ENCODE measurements at places on chromosomes 16 and 17. TPM values are rescaled to one million over a fixed set of nuclear protein-coding genes. Genes with fewer than 3 reads are reported as not detected.

The ROGDI gene
- total RNA-seq: 8.6 TPM

The ABCA9 gene
- 0.05 TPM for total RNA-seq

The MYL4 gene
- not detected for total RNA-seq

The AOC2 gene
- total RNA-seq: 3.0 TPM

The FOXJ1 gene
- 1.4 TPM for total RNA-seq

The ANKRD40CL gene
- not detected for total RNA-seq

The SLC52A1 gene
- 0.37 TPM for total RNA-seq

The SLFN14 gene
- total RNA-seq: not detected

The GFER gene
- total RNA-seq: 16.9 TPM

The ARHGAP23 gene
- not detected for total RNA-seq

The PLA2G10 gene
- not detected for total RNA-seq

The KRT222 gene
- total RNA-seq: not detected

The DCTN5 gene
- total RNA-seq: 60.8 TPM

The FLII gene
- 303 TPM for total RNA-seq

The MTSS2 gene
- 11.5 TPM for total RNA-seq

The PLXDC1 gene
- total RNA-seq: 31.8 TPM

The ARSG gene
- 20.0 TPM for total RNA-seq

The IGFALS gene
- 0.43 TPM for total RNA-seq

The CACNG3 gene
- not detected for total RNA-seq

The NDUFB10 gene
- total RNA-seq: 53.1 TPM

The CALB2 gene
- total RNA-seq: not detected

The CACNG1 gene
- total RNA-seq: not detected

The GFAP gene
- total RNA-seq: not detected

The MT1A gene
- not detected for total RNA-seq

The MT1G gene
- not detected for total RNA-seq

The CHAD gene
- total RNA-seq: not detected

The PSMD12 gene
- 54.4 TPM for total RNA-seq

The NPIPB6 gene
- 1.7 TPM for total RNA-seq

The NPLOC4 gene
- total RNA-seq: 108 TPM

The ADGRG3 gene
- 4.9 TPM for total RNA-seq

The CD300LD gene
- not detected for total RNA-seq

The SGCA gene
- total RNA-seq: not detected

The TLK2 gene
- total RNA-seq: 77.5 TPM

The SPNS2 gene
- 0.56 TPM for total RNA-seq

The RHBDF1 gene
- 1.6 TPM for total RNA-seq

The ZNF785 gene
- total RNA-seq: 37.1 TPM

The RAMP2 gene
- not detected for total RNA-seq

The OR1A2 gene
- not detected for total RNA-seq

The CEMP1 gene
- 3.3 TPM for total RNA-seq

The OTOP2 gene
- total RNA-seq: not detected

The TERB1 gene
- total RNA-seq: 0.83 TPM

The BRIP1 gene
- 1.6 TPM for total RNA-seq

The FNDC8 gene
- total RNA-seq: not detected

The SHISA9 gene
- total RNA-seq: not detected

The PIK3R6 gene
- total RNA-seq: 4.2 TPM

The CENPV gene
- 14.2 TPM for total RNA-seq

The ARL5C gene
- not detected for total RNA-seq

The CDH3 gene
- 0.51 TPM for total RNA-seq

The CCL16 gene
- total RNA-seq: not detected

The DNASE1L2 gene
- total RNA-seq: 2.7 TPM

The SLC38A8 gene
- not detected for total RNA-seq

The ST6GALNAC2 gene
- 0.58 TPM for total RNA-seq

Measured in naive thymus-derived CD4-positive, alpha-beta T cell (primary cell).